ENCODE measurements at places on chromosomes 7 and 10.

- no peak for DNase-seq
Measured at GRCh38 chr7:43461349-43462024, 121.4 kb upstream of the STK17A start.

- DNase-seq = no peak
Measured at GRCh38 chr7:151206914-151207313, 3.4 kb downstream of the H2BK1 start.

GRCh38 chr7:16795624-16796023 lies 9.2 kb downstream of the AGR2 start:
- DNase-seq = no peak

DNA sequence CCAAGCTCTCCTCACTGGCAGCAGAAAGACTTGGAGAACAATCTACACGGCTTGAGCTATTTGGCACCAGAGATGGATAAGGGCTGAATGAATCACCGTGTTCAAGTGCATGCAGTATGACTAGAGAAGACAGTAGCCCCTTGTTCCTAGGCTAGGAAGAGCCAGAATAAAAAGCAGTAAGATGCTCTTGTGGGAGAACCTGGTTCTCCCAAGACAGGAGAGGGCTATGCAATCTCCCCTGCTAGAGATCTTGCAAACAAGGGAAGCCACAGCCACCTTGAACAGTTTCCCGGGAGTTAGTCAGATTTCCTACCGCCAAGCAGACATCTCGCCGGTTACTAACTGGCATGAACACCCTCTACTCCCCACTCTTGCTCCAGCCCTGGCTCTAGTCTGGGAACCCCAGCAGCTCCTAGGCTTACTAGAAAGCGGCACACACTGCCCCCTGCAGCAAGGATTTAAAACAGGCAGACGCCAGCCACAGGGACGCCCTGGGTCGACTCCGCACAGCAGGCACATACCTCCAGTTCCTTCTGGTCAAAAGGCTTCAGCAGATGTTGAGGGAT lies 107.3 kb downstream of the SMURF1 start:
- no peak for DNase-seq

DNA sequence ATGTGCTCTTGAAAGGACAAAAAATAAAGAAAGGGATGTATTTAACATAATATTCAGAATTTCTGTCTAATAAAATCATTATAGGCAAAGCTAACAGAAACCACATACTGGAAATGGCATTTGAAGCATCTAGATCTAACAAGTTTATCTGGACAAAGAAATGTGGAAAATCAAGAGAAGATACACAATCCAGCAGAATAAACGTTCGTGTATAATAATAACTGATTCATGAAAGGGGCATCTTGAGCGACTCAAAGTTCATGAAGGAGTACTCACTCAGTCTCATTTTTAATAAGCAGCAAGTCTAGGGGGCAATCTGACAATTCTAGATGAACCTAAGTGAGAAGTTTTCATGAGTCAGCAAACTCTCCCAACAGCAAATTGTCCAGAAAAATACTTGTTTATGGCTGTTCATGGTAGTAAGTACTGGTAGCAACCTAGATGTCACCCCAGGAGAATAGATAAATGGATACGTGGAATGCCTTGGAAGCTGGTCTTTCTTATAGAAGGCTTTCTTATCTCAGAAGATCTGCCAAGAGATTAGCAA lies 541.8 kb downstream of the INHBA start:
- DNase-seq = no peak

GRCh38 chr7:23712368-23713284 lies 2.6 kb downstream of the STK31 start:
- DNase-seq = no peak

- no peak for DNase-seq
Measured at GRCh38 chr7:44196450-44196872, 4.3 kb upstream of the YKT6 start.

DNA sequence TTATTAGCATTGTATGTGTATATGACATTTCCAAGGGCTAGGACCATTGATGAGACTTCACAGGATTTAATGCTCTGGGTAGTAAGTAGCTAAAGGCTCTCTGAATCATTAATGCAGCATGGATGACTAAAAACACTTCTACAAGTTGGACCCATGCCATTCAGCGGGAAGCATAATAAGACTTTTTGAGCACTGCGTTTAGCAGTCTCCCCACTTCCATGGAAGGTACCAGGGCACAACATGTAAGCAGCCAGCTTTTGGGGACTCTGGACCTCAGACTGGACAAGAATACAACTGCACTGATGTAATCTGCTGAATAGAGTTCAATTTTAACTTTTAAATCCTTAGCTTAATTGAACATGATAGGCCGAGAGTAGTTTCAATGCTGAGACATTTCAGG lies 191.7 kb upstream of the IMMP2L start:
- DNase-seq = no peak

GRCh38 chr10:35011771-35012191 lies 78.4 kb downstream of the CUL2 start:
- DNase-seq = no peak

DNA sequence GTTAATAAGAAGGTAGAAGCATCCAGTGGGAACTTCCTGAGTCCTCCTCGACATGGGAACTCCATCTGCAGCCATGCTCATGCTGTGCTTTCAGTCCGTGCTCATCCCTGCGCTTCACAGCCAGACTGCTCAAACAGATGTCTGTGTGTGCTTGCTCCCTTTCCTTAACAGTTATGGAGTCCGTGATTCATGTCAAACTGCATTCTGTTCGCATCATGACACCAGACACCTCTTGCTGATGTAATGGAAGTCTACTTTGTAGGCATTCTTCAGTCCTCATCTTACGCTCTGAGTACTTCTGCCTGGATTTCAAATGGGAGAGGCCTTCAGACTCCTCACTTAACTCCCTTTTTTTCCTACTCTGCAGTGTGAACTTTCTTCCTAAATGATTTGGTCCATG lies 304.9 kb downstream of the SUGCT start:
- DNase-seq = no peak

- DNase-seq = no peak
Measured at GRCh38 chr7:135282561-135283254, 49.1 kb downstream of the STRA8 start.

DNA sequence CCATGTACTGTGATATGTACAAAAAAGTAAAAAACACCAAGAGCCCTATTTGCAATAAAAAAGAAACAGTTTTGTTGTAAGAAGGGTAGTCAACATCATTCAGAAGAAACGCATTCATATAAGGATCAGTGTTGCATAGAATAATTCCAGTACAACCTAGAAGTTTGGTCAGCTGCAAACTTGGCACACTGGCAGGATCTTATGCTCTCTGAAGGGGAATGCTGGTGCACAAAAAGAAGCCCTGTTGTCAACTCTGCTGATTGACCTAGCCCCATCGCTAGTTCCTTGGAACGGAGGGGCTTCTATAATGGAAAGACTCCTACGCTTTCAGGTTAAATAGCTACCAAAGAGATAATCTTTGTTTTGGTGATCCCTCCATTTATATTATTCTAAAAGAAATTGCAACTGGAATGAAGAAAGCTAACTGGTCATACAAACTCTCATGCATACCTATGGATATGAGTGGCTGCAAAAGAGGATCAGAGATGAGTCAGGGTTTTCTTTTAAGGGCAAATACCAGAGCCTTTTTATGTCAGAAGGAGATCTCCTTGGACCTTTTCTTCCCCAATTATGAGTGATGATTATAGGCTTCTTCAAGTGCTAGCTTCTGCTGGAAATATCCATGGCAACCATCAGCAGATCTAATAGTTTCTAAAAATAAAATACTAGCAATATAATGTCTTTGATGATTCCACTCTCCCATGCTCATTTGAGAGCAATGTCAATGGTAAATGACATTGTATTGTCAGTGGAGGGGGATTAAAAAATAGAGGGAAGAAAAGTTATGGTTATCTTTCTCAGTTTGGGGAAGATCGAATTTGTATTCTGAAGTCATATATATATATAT lies 312.4 kb upstream of the CACNA2D1 start:
- no peak for DNase-seq

GRCh38 chr7:98418636-98419315 lies 17.9 kb upstream of the BAIAP2L1 start:
- no peak for DNase-seq

DNA sequence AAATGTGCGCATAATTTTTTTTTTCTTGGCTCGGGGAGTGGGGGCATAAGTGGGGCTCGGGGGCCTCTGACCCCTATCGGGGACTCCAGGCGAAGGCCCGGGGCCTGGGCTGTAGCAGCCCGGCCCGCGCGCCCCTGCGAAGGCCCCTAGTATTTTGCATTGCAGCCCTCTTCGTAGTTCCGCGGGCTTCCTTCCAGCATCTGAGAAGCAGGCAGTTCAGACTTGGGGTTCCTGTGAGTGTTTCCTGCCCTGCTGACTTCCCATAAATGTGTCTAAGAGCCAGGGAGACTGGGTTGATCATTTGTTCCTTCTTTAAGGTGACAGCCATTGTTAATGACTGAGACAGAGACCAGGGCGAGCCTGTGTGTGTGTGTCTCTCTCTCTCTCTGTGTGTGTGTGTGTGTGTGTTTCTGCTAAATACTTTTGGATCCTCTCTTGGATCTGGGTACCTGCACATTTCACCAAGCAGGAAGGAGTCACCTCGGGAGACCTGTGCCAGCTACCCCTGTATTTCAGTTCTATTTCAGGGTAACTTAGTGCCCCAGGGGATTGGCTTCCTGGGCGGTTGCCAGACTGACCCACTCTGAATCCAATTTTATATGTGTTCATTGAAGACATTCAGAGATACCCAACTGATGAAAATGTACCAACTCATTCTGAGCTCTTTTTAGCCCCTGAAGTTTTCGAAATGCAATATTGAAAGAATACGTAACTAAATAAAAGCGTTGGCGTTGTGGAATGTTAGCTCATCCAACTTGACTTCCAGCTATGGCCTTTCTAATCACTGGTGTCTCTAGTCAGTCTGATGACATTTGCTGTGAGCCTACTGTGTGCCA lies 805 bp downstream of the MSRB2 start:
- no peak for DNase-seq

GRCh38 chr10:92880917-92881316 lies 32.6 kb downstream of the EXOC6 start:
- DNase-seq = no peak

DNA sequence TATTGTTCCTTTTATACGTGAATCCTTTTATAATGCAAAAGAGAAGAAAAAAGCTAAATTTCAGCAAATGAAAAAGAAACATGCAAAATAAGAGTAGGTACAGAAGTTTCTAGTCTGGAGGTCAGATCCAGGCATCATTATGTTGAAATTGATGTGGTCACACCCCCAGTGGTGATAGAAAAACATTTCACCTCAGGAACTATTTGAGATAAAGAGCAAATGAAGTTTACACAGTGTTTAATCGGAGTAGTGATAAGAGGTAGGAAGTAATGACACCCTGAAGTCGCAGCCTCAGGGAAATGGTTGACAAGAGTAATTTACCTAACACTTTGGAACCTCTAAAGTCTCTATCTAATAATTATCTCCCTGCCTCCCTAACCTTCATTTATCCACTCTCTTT lies 536.0 kb upstream of the STEAP1 start:
- DNase-seq = no peak

DNA sequence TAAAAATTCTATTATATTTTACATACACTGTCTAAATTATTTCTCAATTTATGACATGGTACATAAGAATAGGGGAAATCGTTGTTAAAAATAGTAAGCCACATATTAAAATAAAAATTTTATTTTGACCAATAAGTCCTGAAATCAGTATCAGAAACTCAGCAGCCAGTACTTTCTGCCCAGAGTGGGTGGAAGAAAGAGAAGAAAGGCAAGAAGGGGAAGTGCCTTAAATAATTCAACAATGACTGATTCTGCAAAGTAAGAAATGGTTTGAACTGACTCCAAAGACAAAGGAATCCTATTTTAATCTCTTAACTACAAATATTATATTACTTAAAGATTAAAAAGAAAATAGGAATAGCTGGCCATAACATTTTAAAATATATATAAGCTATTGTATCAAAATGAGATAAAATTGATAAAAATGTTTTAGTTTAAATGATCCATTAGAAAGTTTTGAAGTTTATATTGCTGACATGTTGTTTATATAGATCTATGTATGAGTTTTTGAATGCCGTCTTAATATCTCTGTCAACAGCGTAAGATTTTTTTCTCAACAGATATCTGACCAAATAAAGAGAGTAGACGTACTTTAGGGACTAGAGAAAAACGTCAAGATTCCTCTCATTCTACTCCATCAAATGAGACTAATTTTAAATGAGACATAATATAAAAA lies 30.2 kb upstream of the NRCAM start:
- DNase-seq = no peak

GRCh38 chr10:43190775-43191174 lies 52.5 kb downstream of the CSGALNACT2 start:
- no peak for DNase-seq

DNA sequence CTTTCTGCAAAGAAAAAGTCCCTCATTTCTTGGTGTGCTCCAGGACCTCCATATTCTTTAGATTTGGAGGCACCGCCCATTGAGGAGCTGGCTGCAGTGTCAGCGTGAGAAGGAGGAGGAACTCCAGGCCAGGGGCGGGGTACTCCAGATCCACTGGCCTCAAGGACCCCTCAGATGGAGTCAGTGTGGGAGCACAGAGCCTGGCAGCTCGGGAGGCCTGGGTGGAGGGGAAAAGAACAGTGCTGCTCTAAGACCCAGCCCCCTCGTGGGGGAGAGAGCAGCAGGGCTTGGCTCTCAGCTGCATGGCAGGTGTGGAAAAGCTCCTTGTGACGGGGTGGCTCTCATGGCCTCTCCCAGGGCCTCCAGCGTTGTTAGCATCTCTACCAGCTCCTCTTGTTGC lies 70.5 kb downstream of the ITGB1 start:
- DNase-seq = no peak

GRCh38 chr7:114862406-114862805 lies 59.5 kb upstream of the MDFIC start:
- no peak for DNase-seq

GRCh38 chr7:100517305-100517704 lies 21.7 kb upstream of the AGFG2 start:
- no peak for DNase-seq

- DNase-seq = no peak
Measured at GRCh38 chr7:33325754-33326484, 196.6 kb downstream of the BBS9 start.

DNA sequence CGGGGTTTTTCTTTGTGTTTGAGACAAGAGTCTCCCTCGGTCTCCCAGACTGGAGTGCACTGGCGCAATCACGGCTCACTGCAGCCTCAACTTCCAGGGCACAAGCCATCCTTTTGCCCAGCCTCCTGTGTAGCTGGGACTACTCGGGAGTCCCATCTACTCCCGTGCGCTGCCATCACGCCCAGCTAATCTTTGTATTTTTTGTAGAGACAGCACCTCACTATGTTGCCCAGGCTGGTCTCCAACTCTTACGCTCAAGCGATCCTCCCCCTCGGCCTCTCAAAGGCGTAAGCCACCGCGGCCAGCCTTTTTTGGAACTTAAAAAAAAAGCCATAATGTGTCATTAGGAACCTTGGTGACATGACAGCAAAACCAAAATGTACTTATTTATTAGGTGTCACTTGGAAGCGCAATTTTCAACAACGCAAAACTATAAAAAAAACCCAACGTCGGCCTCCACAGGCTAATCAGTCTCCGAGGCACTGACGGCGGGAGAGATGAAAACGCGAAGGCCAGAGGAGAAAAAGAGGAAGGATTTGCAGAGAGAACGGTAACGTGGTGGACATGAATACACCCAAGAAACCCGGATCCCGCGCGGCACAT lies 911 bp upstream of the HNRNPH3 start:
- no peak for DNase-seq

- no peak for DNase-seq
Measured at GRCh38 chr10:99698504-99699080, 33.3 kb downstream of the COX15 start.
